Smooth muscle cell of the pulmonary artery (primary cell): ENCODE measurements at places on chromosomes 3 and 15. TPM values are rescaled to one million over a fixed set of nuclear protein-coding genes. Genes with fewer than 3 reads are reported as not detected.

Gene NUP210
- total RNA-seq, result 0.10 and 0.46 TPM in 2 replicates

Gene GOLGA8H
- total RNA-seq, result 0.30 and 0.39 TPM in 2 replicates

Gene RBP2
- not detected in 2 replicates for total RNA-seq

Gene FBLN2
- total RNA-seq, result 133 and 498 TPM in 2 replicates

Gene CHRNB4
- not detected in 2 replicates for total RNA-seq

Gene PARP14
- total RNA-seq, result 35.7 and 54.0 TPM in 2 replicates

Gene POLR2H
- 54.1 and 55.5 TPM in 2 replicates for total RNA-seq

Gene LMAN1L
- total RNA-seq, result 0.26 TPM in 1 of 2 replicates, not detected in the other

Gene NRG4
- 0.17 and 0.20 TPM in 2 replicates for total RNA-seq

Gene CPNE9
- not detected in 2 replicates for total RNA-seq

Gene ATG7
- total RNA-seq, result 44.1 and 60.4 TPM in 2 replicates

Gene RNF111
- 27.2 and 27.8 TPM in 2 replicates for total RNA-seq

Gene NRROS
- total RNA-seq, result 1.0 and 5.0 TPM in 2 replicates

Gene XXYLT1
- total RNA-seq, result 24.0 and 31.8 TPM in 2 replicates

Gene MED12L
- total RNA-seq, result 0.17 and 1.0 TPM in 2 replicates

Gene CDHR4
- 0.07 TPM in 1 of 2 replicates, not detected in the other for total RNA-seq

Gene CLRN1
- not detected in 2 replicates for total RNA-seq

Gene SEC22A
- total RNA-seq, result 36.3 and 45.0 TPM in 2 replicates

Gene CTXND1
- not detected in 2 replicates for total RNA-seq

Gene CD86
- total RNA-seq, result not detected in 2 replicates

Gene STRA6
- total RNA-seq, result 0.59 and 2.6 TPM in 2 replicates

Gene DNAH1
- total RNA-seq, result 4.2 and 5.5 TPM in 2 replicates

Gene MESP1
- total RNA-seq, result 0.20 and 0.26 TPM in 2 replicates

Gene HCN4
- under 0.01 TPM in 1 of 2 replicates, not detected in the other for total RNA-seq

Gene LIPC
- 0.63 and 3.8 TPM in 2 replicates for total RNA-seq

Gene FANCD2OS
- not detected in 2 replicates for total RNA-seq

Gene GP5
- 0.33 and 0.69 TPM in 2 replicates for total RNA-seq

Gene P2RY1
- 0.17 and 0.59 TPM in 2 replicates for total RNA-seq

Gene EPHB3
- 3.8 and 6.9 TPM in 2 replicates for total RNA-seq

Gene PRR20G
- not detected in 2 replicates for total RNA-seq

Gene GREM1
- 166 and 792 TPM in 2 replicates for total RNA-seq

Gene TMOD2
- 5.3 and 8.1 TPM in 2 replicates for total RNA-seq

Gene ADAMTS17
- total RNA-seq, result 4.8 and 6.6 TPM in 2 replicates

Gene SLC28A1
- total RNA-seq, result 0.10 TPM in 1 of 2 replicates, not detected in the other

Gene ETV5
- total RNA-seq, result 36.8 and 37.0 TPM in 2 replicates

Gene ANKRD63
- not detected in 2 replicates for total RNA-seq

Gene TMIE
- 0.07 and 0.23 TPM in 2 replicates for total RNA-seq

Gene TLR9
- total RNA-seq, result under 0.01 and 0.23 TPM in 2 replicates
